SJCRH30 (cell line): ENCODE measurements at places on chromosomes 12 and 14.

- DNase-seq: no peak
These were observed 41.4 kb downstream of the PLEKHD1 start for GRCh38 chr14:69525896-69526295.

DNA sequence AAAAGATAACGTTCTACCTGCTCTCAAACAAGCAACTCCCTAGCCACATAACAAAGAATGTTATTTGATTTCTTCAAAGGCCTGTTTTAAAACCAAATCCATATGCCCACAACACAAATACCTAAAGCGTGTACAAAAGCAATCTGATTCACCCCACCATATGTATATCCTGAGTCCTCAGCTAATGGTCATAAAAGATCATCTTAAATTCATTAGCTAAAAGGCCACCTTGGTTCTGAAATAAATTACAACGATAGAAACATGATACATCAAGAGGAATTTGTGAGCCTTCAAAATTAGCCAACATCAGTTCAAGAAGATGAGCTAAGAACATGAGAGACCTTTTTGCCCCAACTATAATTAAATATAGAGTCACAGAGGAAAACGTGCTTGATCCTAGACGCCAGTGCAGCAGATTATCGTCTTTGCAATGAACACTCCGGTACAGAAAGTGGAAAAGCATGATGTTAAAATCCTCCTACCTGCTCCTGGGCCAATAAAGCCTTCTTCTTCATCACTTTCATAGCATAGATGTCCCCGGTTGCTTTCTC, 20.0 kb downstream of the CIT start:
- no peak for DNase-seq

DNA sequence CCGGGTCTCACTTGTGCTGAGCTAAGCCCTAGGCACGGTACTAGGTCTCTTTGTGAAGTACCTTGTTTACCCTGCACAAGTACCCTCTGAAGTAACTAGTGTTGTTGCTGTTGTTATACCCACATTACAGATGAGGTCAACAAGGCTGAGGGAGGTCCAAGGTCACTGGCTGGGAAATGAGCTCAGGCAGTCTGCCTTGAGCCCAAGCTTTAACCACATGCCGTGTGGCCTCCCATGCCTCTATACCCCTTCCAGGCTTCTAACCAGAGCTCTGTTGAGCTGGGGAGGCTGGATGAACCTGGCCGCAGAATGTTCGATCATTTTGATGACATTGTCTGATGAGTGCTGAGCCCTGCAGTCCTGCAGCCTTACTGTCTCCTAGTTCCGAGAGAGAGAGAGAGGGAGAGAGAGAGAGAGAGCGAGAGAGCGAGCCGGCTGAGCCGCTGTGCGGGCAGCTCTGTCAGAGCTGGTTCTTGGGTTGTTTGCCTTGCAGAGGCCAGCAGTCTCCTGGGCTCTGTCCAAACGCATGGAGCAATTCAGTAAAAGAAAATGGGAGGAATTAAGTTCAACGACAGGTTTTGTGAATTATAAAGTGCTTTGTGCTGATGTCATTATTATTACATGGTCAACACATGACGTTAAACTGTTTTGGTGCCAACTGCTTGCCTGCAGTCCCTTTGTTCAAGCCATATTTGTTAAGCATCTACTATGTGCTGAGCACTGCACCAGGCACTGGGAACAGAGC, 13.1 kb downstream of the JDP2 start:
- DNase-seq: no peak

- DNase-seq: peak; percentile 32
These were observed 564.1 kb upstream of the ATXN7L3B start for GRCh38 chr12:73973486-73973885.

- DNase-seq: no peak
These were observed 10.6 kb downstream of the SERPINA3 start for GRCh38 chr14:94622653-94623421.

GRCh38 chr12:51323966-51324895, at the start of gene BIN2:
Gene BIN2, minus strand, starts transcription at chr12:51324174. Its CDS starts 72 bp downstream, at chr12:51324102.
- DNase-seq: no peak

GRCh38 chr14:35046751-35047536, 872 bp downstream of the FAM177A1 start:
- no peak for DNase-seq

DNA sequence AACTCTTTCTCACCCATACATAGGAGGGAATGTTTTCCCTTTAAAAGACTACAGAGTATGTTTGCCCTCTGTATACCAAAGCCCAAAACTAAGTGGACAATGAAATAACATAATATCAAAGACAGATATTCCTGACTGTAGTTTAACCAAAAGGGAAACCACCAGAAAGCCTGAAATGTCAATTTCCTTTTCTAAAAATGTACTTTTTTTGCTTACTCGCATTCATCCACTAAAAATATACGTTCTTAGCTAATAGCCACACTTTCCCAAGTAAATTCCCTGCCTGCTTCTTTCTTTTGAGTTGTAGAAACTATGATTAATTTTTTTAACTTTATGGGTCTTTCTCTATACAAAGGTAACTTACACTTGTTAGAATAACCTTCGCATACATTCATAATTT, 280.2 kb downstream of the PDZRN4 start:
- no peak for DNase-seq

DNA sequence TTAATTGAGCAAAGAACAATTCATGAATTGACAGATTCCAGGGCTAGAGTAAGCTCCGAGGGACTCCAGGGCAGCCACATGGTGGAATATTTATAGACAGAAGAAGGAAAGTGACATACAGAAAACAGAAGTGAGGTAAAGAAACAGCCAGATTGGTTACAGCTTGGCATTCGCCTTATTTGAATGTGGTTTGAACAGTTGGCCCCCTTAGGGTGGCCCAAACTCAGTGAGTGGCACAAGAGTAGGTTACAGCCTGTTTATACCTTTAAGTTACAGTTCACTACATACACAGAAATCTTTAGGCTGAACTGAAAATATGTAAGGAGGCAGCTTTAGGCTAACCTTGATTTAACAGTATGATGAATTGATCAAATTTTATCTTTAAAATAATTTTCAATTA, 174.5 kb upstream of the CNOT2 start:
- no peak for DNase-seq

DNA sequence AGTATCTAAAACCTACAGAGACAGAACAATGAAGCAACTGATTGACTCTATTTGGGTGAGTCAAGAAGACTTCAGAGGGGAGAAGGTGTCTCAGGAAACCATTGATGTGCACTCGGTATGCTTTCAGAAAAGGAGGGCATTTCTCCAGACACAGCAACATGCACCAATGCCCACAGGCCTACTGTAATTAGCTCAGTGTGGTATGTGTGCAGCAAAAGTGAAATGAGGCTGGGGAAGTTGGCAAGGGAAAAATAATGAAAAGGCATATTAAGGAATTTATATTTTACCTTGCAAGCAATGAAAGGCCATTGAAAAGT, 158.4 kb upstream of the GRIP1 start:
- no peak for DNase-seq

DNA sequence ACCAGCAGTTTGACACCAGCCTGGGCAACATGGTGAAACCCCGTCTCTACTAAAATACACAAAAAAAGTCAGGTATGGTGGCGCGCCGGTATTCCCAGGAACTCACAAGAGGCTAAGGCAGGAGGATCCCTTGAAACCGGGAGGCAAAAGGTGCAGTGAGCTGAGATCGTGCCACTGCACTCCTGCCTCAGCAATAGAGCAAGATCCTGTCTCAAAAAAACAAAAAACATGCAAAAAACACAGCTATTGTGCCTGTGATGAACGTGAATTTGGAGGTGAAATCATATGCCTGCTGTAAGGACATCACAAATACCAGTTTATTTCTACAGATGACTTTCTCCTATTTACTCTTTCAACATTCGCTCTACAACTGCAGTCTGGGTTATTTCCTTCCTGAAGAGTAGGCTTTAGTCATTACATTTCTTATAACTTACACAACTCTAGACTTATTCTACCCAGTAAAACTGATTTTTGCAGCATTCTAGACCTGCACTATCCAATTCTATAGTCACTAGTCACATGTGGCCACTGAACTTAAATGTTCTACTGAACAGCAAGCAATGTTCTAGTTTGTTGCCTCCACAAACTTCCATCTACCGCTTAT, 48.3 kb downstream of the HNRNPC start:
- no peak for DNase-seq

DNA sequence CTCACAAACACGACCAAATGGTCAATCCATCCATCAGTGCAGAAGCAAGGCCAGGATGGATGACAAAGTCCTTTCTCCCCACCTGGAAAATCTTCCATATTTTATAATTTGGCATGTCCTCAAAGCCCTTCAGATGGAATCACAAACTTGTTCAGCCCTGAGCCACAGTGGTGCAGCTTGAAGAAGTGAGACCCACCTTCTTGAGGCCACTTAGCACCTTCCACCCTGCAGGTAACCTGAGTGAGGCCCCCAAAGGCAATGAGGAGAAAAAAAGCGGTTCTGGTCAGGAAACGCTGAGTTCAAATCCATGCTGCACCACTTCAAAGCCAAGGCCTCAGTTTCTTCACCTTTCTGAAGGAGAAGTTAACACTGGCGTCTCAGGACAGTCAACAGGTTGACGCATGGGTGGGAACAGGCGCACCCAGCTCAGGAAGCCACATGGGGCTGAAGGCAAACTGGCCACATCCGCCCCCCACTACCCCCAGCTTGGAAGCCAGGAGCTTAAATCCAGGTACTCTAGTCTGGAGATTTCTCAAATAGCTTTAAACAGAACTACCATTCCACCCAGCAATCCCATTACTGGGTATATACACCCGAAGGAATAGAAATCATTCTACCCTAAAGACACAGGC, 320.4 kb downstream of the BCL11B start:
- no peak for DNase-seq

DNA sequence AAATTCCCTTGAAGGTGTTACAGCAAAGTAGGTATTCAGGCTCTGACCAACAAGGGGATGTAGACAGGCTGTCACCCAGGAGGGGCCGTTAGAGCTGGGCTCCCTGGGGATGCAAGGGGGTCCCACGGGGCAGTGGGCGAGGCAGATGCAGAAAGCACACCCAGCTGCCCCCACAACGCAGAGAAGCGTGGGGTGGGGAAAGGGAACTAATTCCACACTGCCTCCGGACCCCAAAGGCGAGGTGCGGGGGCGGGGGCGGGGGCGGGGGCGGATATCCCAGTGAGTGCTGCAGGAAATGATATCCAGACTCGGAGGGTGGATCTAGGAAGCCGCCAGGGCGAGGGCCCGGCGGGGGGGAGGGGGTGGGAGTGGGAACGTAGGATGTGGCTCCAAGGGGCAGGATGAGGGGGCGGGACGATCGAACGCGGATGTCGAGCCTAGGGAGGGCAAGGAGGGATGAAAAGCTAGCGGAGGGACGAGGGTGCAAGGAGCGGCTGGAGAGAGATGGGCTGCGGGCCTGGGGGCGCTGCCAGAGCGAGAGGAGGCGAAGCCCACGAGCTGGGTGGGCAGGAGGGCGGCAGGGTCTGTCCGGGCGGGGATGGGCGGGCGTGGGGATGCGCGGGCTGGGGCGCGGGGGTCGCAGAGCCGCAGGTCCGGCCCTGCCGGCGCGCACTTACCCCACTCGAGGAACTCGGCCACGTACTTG, 874 bp downstream of the CDC42BPB start:
- DNase-seq: peak; percentile 79

DNA sequence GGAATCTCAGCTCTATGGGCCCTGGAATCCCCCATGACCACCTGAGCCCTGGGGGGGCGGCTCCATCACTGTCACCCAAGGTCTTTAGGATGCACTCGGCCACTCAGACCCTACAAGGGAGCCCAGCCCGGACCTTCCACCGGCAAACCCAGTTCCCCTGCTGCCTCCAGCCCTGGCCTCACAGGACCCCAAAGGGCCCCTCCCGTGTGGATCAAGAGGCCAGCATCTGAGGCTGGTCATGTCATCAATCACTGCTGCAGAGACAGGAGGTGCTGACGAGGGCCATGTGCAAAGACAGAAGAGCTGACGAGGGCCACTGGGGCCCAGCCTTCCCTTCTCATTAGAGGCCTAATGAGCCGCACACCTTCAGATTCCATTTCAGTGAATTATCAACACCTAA, 39.0 kb upstream of the SFSWAP start:
- no peak for DNase-seq

DNA sequence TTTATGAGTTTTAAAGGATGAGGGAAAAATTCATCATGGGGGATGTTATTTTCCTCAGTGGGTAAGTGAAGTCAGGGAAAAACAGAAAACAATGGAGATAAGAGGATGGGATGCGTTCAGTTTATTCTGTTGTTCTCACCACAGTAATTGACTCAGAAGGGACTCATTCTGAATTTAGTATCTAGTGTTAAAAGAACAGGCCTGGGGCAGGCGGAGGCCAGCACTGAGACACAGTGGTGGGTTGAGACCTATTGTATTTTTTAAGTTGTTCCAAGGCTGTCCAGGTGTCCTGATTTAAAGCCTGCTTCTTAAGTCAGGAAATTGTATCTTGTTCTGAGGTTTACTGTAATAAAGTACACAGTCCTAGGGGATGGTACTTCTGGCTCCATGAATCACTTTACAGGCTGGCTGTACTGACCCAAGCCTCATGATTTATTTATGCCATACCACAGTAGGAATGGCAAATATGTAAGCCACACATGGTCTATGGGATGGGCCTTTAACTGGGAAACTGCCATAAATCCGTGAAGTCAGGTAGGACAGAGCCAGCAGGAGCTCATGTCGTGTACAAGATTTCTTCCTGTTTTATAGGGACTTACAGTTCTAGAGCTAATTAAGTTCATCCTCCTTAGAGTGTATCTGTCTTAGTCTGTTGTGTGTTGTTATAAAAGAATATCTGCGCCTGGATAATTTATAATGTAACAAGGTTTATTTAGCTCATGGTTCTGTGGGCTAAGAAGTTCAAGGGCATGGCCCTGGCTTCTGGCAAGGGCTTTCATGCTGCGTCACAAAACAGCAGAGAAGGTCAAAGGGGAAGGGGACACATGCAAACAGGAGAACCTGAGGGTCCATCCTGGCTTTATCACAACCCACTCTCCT, 244.1 kb downstream of the FBXL14 start:
- peak; percentile 33 for DNase-seq

DNA sequence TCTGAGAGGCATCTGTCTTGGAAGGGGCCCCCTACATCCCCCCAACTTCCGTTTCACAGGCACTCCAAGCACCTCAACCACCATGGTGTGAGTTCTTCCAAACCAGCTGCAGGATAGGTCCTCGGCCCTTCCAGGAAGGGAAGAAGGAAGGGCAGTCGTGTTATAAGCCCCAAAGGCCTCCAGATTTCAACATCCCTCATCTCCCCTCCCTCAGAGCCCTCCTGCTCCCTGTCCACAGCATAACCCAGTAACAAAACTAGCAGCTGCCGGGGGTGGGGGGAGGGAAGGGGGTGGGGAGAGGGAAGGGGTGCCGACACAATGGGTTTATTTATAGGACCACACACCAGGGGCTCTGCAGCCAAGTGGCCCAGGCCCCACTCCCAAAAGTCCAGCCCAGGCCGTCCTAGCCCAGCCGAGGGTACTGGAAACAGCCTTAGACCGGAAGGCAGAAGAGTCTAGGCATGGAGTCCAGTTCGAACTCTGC, 18.3 kb downstream of the NCKAP5L start:
- DNase-seq: peak; percentile 90

GRCh38 chr14:94700336-94700735, 69.6 kb downstream of the GSC start:
- DNase-seq: no peak

- peak; percentile 60 for DNase-seq
These were observed 92.8 kb upstream of the TMTC2 start for GRCh38 chr12:82593901-82594396.

- DNase-seq: no peak
These were observed 33.3 kb upstream of the BEGAIN start for GRCh38 chr14:100620255-100621100.
